ENCODE measurements at places on chromosomes 1 and 21.

GRCh38 chr21:26005464-26005863, 165.1 kb downstream of the APP start:
- DNase-seq: no peak

GRCh38 chr1:27966402-27967105, 6.8 kb downstream of the XKR8 start:
- DNase-seq: no peak

- DNase-seq: peak; percentile 44
Measured at GRCh38 chr1:153771841-153772593, 3.2 kb upstream of the SLC27A3 start.

DNA sequence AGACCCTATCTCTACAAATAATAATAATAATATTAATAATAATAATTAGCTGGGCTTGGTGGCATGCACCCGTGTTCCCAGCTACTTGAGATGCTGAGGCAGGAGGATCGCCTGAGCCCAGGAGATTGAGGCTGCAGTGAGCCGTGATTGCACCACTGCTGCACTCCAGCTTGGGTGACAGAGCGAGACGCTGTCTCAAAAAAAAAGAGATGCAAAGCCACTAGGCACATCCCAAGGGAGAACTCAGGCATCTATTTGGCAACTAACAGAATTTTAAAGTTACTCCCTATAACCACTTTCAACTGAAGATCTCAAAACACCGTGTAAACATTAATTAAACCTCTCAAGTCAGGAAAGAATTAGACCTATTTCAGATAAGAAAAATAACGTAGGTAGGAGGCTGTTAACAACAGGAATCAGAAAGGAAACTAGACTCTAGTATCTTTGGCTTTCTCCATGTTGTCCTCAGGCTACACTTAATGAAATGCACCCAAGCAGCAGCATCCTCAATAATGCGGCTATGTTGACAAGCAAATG, 3.7 kb downstream of the RNF19B start:
- no peak for DNase-seq

DNA sequence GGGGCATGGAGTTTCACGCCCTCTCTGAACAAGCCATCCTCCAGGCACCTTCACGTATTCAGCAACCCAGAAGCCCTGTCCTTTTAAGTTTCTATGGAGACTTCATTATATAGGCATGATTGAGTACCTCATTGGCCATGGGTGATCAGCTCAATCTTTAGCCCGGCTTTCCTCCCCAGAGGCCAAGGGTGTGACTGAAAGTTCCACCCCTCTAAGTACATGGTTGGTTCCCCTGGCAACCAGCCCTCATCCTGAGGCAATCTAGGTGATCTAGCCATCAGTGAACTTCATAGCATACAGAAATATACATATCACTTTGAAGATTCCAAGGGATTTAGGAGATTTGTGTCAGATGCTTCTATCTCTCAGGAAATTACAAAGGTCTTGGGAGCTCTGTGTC, 21.3 kb upstream of the DHX9 start:
- no peak for DNase-seq

GRCh38 chr1:11174261-11174942, 14.8 kb upstream of the ANGPTL7 start:
- DNase-seq: no peak

- no peak for DNase-seq
Measured at GRCh38 chr1:110286564-110286963, 52.6 kb upstream of the RBM15 start.

- DNase-seq: no peak
Measured at GRCh38 chr1:66000033-66000637, 207.4 kb downstream of the PDE4B start.

DNA sequence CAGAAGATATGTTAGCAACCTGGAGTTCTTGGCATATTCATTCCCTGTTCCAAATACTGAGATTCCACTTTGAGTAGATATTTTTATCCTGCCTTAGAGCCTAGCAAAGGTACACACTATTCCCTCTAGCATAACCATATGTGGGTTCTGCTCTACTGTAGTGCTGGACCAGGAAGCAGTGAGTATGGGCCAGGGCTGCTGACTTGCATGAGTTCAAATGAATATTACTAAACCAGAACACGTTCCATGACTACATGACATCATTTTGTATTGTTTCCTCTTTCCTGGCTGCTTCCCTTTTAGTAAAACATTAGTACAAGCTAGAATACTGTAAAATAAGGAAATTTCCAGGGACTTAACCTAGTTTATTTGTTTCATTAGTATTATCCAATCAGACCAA, 41.1 kb downstream of the TNFSF18 start:
- no peak for DNase-seq
